ENCODE measurements at places on chromosomes 13 and 19.

- no peak for DNase-seq
These were observed 109.3 kb upstream of the IPO5 start for GRCh38 chr13:97844151-97844550.

DNA sequence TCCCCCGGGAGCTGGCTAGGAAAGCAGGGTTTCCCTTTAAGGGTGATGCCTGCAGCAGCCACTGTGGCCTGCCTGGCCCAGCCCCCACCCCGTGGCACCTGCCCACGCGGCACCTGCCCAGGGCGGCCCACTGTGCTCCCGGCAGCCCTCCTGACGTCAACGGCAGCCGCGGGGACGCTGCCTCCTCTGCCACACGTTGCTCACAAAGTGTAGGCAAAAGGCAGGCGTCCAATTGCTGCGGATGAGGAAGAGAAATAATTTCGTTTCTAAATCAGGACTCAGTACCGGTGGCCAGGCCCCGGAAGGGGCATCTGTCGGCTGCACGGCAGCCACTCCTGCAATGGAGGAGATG, 122.3 kb downstream of the URI1 start:
- DNase-seq, result no peak

- no peak for DNase-seq
These were observed 960.7 kb upstream of the PCDH9 start for GRCh38 chr13:68190818-68191217.

- no peak for DNase-seq
These were observed 22.7 kb downstream of the AKT2 start for GRCh38 chr19:40262422-40262821.

- no peak for DNase-seq
These were observed 27.4 kb upstream of the ZNF536 start for GRCh38 chr19:30344446-30345425.

DNA sequence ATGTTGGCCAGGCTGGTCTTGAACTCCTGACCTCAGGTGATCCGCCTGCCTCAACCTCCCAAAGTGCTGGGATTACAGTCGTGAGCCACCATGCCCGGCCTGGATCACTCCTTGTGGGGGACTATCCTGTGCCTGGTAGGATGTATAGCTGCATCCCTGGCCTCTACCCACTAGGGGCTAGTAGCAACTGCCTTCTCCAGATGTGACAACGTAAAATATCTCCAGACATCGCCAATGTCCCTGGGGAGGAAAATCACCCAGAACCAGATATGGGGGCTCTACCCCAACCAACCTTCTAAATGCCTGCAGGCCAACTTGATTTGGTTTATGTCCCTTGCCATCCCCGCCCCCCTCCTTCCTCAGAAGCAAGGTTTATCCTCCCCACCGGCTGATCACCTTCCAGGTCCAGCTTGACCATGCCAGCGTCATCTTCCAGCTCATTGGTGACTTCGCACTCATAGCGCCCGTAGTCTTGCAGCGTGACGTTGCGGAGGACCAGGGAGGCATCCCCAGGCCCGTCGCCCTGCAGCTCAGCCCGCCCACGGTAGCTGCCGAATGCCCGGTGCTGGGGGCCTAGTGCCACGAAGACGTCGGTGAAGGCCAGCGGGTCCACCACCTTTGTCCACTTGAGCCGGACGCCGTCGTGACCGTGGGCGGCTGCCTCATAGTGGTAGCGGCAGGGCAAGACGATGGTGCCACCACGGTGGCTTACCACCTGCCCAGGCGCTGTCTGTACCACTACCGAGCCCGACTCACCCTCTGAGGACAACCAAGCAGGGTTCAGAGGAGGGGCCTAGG, 12.5 kb downstream of the TM6SF2 start:
- no peak for DNase-seq

DNA sequence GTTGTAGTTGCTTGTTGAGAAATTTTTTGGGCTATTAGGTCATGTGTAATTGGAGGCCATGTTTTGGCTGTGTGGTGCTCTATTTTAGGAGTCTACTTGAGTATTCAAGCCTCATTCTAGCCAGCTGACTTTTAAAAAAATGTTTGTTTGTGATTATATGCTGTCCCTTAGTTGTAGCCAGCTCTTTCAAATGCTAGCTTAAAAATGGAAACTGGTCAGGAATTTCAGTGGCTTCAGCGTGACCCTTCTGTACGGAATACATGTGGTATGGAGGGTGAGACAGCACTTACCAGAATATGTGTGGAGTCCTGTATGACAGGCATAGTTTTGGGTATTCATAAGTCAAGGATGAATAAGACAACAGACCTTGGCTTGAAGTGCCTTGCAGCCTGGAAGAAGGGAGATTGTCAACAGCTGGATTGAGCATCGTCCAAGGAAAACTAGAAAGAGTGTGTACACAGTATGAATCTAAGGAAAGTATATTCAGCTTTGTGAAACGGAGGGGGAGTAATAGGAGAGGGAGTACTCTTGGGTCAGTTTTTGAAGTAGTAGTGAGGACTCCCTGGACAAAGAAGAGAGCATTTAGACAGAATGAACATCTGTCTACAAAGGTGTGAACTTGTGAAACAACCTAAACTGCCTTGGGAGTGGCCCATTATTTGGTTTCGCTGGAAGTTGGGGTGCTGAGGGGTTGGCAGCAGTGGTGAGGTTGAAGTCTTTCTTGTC, 20.0 kb upstream of the WTIP start:
- DNase-seq, result no peak

GRCh38 chr13:22285867-22286266, 615.0 kb downstream of the FGF9 start:
- DNase-seq, result no peak

DNA sequence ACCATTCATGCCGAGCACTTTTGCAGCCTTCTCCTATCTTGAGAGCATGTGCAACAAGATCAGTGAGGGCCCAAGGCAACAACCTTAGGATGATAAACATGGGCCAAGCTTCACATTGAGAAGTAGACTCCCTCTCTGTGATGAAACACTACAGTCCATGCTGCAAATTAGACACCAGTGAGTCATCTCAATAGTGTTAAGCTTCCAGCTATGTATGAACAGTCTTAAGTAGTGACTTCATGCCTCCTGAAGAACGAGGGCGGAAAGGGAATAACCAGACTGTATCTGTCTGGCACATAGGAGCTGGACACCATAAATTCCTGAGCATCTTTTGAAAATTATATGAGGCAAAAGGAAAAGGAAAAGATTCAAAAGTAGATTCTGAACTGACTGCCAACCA, 309.9 kb upstream of the SLITRK1 start:
- DNase-seq, result no peak

GRCh38 chr13:74227476-74228158, 93.4 kb upstream of the KLF12 start:
- DNase-seq, result no peak

GRCh38 chr13:27775943-27776342, 16.3 kb upstream of the GSX1 start:
- no peak for DNase-seq

- DNase-seq, result no peak
These were observed 140.9 kb downstream of the KCNRG start for GRCh38 chr13:50156140-50156539.

GRCh38 chr13:108974686-108975085, 345.3 kb downstream of the MYO16 start:
- no peak for DNase-seq

DNA sequence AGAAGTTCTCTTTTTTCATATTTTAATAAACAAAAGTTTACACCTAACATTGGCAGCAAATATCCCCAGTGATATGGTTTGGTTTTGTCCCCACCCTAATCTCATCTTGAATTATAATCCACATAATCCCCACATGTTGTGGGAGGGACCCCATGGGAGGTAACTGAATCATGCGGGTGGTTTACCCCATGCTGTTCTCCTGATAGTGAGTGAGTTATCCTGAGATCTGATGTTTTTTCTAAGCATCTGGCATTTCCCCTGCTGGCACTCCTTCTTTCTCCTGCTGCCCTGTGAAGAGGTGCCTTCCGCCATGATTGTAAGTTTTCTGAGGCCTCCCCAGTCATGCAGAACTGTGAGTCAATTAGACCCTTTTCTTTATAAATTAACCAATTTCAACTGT, 214.7 kb downstream of the SLITRK1 start:
- no peak for DNase-seq

DNA sequence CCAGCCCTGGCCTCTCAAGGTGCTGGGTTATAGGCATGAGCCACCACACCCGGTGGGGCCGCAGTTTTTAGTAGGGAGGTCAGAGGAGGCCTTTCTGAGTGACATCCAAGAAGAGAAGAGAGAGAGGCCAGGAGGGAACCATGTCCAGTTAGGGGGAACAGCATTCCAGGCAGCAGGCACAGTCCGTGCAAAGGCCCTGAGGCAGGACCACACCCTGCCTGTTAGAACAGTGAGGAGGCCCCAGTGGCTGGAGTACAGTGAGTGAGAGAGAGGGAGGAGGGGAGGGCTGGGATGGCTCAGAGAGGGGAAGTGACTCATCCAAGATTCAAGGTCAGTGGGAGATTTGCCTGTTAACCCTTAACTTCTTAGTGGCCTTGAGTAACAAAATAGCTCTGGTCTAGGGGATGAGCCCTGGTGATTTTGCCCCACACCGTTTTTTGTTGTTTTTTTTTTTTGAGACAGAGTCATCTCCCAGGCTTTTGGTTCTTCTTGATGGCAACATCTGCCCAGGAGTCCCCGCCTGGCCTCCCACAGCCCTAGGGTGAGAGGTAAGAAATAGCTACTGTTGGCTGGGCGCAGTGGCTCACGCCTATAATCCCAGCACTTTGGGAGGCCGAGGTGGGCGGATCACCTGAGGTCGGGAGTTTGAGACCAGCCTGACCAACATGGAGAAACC, 2.7 kb upstream of the PLIN3 start:
- DNase-seq, result no peak

GRCh38 chr13:45630791-45631190, 15.3 kb upstream of the ERICH6B start:
- DNase-seq, result no peak

DNA sequence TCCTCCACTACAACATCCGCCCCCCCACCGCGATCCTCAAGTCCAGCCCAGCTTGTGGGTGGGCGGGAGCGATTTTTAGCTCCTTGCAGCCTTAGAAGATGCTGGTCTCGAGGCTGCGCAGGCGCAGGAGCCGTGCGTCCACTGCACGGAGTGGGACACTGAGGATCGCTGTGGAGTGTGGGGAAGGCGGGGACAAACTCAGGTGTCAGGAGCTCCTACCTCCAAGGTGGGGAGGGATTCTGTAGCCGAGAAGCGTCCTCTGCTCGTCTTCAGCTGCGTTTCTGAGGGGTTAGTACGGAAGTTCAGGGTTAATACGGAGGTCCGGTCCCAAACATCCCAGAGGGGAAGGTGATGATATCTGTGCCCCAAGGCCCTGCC, at the start of gene RTBDN:
Gene RTBDN, minus strand, starts transcription at position 14 of the 378 bp plus-strand sequence. CDS start 4,600 bp downstream, outside the sequence.
- DNase-seq, result no peak

GRCh38 chr13:25018729-25019115, 77.2 kb upstream of the PABPC3 start:
- no peak for DNase-seq

DNA sequence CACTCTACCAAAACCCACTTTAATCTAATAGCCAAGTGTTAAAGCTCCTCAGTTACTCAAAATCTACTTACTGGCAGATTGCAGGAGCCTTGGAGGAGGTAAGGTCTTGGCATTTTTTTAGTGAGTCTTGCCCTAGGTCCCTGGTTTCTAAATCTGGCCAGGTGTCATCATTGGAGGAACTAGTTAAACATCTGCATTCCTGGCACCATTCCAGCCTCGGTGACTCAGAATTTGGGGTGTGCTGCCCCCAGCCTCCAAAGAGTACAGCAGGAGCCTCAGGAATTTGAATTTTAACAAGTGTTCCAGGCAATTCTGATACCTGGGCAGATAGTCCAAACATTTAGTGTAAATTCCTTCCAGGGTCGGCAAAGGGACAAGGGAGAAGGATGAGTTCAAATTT, 37.4 kb downstream of the KLF5 start:
- no peak for DNase-seq

GRCh38 chr19:21022996-21023395, 2.5 kb downstream of the ZNF430 start:
- no peak for DNase-seq

DNA sequence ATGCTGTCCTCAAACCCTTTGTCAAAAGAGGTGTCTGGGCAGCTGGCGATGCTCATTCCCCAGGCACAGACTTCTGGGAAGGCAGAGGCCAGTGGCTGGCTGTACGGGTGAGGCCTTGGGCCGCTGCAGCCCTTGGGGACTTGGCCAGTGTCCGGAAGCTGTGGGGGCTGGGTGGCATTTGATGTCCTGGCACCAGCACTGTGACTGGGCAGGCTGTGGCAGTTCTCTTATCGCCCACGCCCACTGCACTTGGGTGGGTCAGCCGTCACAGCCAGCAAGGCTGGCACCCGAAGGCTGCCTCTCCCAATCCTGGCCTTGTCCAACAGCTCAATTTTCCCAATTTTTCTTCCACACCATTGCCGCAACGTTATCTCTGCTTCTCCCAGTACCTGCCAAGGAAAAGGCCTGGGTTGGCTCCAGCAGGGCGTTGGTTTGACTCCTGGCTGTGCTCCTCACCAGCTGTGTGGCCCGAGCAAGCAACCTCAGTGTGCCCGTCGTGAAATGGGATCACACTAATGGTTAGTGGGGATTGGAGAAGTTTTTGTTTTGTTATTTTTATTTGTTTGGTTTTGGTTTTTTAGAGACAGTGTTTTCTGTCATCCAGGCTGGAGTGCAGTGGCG, 12.7 kb upstream of the SLC44A2 start:
- no peak for DNase-seq

DNA sequence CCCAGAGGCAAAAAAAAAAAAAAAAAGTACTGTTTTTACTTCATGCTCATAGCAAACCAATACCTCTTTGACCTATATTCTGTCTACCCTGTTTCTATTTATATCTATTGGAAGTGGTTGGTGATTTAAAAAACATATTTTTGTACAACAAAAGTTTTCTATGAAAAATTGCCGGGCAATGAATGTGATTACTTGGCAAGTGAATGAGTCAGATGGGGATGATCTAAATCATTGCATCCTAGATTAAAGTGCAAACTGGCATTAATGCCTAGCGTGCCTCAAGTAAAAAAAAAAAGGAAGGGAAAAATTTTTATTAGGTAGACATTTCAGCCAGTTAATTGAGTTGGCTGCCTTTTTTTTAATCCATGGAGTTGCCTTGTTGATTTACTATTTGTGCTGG, 500.6 kb downstream of the KCTD12 start:
- DNase-seq, result no peak

GRCh38 chr19:5345895-5346386, 5.3 kb upstream of the PTPRS start:
- no peak for DNase-seq

- DNase-seq, result no peak
These were observed 131.4 kb downstream of the TNFRSF19 start for GRCh38 chr13:23701636-23702035.

GRCh38 chr13:46318986-46319385, 68.1 kb downstream of the RUBCNL start:
- DNase-seq, result no peak

DNA sequence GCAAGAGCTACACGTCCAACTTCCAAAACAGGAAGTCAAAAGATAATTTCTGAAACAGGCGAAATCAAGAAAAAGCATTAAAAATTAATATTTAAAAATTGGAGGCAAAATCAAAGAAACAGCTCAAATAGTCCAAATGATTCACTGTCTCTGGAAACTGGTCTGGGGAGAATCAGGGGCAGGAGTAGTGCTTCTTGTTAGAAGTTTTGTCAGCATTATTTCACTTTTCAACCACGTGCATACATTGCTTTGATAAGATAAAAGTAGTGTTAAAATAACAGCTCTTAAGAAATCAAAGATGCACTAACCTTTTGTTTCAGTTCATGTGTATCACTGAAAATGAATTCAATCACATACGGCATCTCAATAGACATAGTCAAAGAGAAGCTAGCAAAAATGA, 53.8 kb downstream of the PARP4 start:
- no peak for DNase-seq

GRCh38 chr13:91046715-91047327, 300.7 kb upstream of the MIR17HG start:
- DNase-seq, result no peak

- no peak for DNase-seq
These were observed 96.6 kb downstream of the RXFP2 start for GRCh38 chr13:31835932-31836331.
